ENCODE measurements at places on chromosomes 16 and 17.

DNA sequence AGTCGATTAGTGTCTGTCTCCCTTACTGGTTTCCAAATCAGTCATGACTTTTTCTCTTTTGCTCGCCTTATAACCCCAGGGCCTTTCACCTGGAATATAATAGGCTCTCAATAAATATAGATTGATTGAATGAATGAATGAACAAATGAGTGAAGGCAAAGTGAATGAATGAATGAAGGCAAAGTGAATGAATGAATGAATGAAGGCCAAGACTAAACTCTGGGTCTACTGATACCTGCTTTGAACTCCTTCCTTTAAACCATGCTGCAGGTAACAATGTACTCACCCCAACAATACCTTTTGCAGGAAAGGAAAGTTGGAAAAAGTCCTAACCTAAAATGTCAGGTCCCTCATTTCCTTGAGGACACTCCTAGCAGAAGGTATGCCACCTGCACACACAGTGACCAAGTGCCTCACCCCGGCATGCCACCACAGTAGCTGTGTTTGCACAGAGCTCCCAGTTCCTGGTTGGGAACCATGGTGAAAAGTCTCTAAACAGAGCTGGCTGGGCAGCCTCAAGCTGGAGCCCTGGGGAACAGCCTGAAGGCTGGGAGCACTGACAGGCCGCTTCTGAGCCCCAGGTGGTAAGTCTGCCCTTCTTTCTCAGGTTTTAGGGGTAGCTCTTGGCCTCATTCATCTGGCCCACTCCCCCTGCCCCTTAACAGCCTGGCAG lies 42.7 kb upstream of the ANKFN1 start:
- DNase-seq = no peak

GRCh38 chr17:16259926-16260325 lies 42.9 kb downstream of the PIGL start:
- DNase-seq = no peak

- DNase-seq = no peak
Observed at GRCh38 chr17:37745801-37746426, 1.1 kb upstream of the HNF1B start.

GRCh38 chr17:19626079-19626478 lies 22.5 kb upstream of the ALDH3A2 start:
- DNase-seq = no peak

DNA sequence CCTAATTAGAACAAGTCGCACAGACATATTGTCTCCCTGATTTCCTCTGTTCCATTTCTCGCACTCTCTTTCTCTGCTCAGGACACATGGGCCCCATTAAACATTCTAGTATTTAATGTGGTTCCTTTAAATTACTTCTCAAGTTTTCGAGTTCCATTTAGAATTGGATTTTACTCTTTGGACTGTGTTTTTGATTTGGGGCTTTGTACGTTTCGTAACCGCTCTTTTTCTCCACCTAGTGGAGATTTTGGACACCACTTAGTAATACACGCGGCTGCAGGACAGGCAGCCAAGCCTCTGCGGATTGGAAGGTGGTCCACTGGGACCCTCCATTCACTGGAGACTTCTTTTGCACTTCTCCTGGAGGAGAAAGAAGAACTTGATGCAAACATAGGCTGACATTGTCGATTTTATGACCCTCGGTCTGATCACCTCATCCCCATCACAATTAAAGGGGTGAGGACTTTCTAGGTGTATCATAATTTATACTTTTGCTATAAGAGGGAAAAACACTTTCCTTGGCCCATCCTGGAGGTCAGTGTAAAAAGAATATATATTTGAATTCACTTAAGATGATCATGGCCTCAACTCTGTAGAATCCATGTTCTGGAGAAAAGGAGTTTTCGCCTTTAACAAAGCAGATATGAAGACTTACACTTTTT lies 85.7 kb downstream of the NOG start:
- no peak for DNase-seq

- DNase-seq = no peak
Observed at GRCh38 chr17:51666971-51667705, 406.8 kb downstream of the UTP18 start.

DNA sequence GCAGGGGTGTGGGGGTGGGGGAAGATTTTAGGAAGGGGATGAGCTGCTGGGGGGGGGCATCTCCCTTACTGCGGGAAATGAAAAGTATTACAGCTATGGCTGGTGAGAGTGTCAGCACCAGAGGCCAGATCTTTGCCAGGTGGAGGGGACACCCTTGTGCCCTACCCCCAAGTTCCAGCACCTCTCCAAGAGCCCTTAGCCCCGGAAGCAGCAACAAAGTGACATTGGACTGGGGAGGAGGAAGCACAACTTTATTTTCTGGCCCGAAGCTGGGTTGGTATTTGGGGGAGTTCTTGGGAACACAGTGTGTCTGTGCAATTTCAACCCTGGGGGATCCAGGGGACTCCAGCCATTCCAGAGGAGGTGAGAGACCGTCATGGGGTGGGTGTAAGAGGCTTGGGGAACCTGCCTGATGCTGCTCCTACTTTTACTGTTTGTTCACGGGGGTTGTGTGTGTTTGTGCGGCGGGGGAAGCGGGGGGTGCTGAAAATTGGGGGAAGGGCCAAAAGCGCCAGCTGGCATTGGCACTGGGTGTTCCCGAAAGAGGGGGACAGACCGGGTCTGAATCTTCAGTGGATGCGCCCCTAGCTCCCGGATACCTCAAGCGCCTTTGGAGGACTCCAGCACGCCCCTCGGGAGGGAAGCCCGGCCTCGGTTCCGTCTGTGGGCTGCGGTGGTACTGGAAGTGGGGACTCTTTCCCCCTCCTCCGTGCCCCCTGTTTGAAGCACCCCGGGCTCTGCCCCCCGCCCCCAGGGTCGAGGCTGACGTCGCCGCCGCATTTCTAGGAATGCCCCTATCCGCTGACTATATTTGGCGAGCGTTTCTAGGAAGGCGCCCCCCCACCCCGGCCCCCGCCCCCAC lies 230.3 kb downstream of the MRTFB start:
- DNase-seq = no peak

- no peak for DNase-seq
Observed at GRCh38 chr17:78979780-78980623, at the start of gene LGALS3BP. Gene LGALS3BP (minus strand): TSS chr17:78979923. CDS start chr17:78977191, 2,732 bp downstream.

GRCh38 chr16:54962045-54962444 lies 31.4 kb downstream of the IRX5 start:
- no peak for DNase-seq

Data from activated CD4-positive, alpha-beta T cell treated with anti-CD3 and anti-CD28 coated beads for 24 hours (primary cell).